ENCODE measurements at places on chromosomes 7 and 10.

- DNase-seq: peak; percentile 80
These were observed 149.5 kb downstream of the ARID5B start for GRCh38 chr10:62050893-62051433.

- DNase-seq: no peak
These were observed 118.0 kb downstream of the COBL start for GRCh38 chr7:51198654-51199053.

DNA sequence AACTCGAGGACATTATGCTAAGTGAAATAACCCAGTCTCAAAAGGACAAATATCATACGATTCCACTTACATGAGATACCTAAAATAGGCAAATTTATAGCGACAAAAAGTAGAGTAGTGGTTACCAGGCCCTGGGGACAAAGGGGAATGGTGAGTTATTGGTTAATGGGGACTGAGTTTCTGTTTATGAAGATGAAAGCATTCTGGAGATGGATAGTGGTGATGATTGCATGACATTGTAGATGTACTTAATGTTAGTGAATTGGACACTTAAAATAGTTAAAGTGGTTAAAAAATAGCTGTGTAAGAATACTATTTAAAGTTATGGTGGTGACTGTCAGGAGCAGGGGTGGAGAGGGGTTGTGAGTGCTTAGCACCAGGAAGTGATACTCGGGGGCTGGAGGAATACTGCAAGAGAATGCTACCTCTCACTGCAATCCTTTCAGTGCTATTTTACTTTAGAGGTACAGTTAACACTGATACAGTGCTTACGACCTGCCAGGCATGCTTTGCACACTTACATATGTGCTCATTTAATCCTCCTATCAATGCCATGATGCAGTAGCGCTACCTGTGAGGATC, 16.7 kb upstream of the TEX36 start:
- no peak for DNase-seq

- DNase-seq: no peak
These were observed 705.1 kb downstream of the SUGCT start for GRCh38 chr7:40839881-40840280.

DNA sequence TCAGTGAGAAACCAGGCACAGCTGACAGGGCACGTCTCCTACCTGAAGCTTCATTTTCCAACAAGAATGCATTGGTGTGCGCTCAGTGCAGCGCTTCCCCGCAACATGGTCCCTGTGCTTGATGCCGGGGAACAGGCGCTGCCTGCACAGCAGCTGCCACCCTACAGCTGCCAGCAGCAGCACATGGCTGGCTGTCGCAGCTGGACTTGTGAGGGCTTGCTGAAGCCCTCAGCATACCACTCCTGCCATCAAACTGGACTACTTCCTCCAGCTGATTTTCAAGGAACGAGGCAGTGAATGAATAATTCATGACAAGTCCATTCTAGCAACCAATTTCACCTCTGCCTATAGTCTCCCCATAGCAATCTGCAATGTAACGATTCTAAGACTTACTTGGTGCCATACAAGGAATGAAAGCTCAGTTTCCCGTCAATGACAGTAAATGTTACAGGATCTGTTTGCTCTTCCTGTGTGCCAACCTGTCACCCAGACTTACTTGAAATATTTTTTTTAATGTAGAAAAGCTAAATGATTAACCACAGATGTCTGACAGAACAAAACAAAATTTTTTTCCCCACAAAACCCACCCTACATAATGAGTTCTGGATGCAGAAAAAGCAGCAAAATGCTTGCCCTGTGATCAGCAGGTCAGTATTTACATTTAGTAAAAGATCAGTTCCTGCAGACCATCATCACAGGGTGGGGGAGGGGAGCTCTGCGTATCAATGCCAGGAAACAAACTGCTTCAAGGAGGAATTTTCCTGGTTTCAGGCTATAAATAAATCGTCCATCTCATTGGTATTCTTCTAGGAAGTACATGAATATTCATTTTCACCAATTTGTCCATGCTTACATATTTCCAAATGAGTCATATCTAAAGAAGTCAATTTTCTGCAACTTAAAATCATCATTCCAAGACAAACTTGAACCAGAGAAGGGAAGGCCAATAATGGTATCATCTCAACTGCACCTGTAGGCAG, 140.6 kb downstream of the ALOX5 start:
- no peak for DNase-seq

DNA sequence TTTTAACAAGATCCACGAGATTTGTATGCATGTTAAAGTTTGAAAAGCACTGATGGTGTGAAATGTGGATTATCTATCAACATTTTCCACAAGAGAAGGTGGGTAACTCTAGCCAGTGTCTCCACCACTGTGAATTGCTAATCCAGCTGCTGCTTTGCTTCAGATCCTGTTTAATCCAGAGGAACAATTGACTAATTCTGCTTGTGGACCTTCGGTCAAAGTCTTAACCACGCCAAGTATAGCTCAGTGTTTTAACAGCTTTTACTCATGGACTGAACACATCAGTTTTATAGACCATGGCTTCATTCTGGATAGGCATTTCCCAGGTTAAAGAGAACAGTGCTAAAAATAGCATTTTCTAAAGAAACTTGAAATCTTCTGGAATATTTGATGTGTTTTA, 23.5 kb downstream of the ADK start:
- no peak for DNase-seq

GRCh38 chr10:99883523-99883922, 101.1 kb downstream of the ABCC2 start:
- DNase-seq: no peak
